ELF-1 (cell line): ENCODE measurements at places on chromosomes 3 and 15.
A peak's percentile ranks its signal among the peaks of the same experiment; 100 is the strongest.

DNA sequence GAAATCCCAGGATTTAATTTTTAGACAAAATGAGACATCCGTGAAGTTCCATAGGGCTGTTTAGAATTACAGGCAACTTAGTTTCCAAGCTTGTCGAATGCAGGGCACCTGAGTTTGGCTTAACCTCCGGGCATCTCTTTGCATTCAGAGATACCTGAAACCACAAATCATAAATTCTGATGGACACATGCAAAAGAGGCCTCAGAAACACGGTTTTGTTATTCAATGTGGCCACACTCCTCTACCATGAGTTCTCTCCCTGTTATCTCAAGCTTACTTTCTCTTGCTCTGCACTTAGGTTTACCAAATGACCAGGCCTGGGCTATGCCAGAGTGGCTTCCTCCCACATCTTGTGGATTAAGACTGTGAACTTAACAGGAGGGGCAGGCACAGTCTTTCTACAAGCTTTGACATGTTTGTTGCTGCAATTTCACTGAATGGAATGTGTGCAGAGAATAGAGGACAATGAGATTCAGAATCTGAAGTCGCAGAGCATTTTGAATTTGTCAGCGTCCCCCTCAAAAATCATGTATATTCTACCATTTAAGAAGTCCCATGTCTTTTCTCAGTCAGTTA, 137.7 kb downstream of the TPRG1 start:
- no peak for DNase-seq

GRCh38 chr3:149442851-149443544, 31.5 kb upstream of the TM4SF4 start:
- DNase-seq: no peak

DNA sequence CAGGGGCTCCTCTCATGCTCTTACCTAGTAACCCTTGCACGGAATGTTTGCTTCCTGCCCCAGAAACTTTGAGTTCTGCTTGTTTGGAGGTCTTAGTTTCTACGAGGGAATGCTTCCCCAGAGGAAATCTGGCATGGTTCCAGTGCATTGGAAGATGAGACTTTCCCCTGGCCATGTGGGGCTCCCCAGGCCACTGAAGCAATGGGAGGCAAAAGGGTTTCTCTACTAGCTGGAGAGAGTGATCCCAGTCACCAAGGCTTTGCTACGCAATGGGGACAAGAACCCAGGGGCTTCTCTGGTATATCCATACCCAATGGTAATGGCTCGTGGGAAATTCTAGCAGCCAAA, 44.2 kb upstream of the RPL32 start:
- DNase-seq: no peak

DNA sequence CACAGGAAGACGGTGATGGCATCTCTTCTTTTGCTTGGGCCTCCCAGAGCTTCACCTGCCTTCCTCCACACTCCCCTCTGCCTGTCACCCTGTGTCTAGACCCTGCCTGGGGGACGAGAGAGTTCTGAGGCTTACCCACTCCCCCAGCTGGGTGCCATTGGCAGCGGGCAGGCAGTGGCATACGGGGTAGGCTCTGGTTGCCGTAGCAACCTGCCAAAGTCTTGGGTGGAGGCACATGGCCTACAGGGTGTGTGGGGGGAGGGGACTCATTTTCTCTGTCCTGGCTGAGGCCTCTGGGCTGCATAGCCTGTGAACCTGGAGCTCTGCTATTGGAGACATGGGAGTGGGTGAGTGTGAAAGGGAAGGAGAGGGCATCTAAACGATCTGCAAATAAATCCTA, 4.4 kb downstream of the INSYN1 start:
- no peak for DNase-seq

- DNase-seq: no peak
Observed at GRCh38 chr3:31035681-31036080, 141.2 kb upstream of the GADL1 start.

- no peak for DNase-seq
Observed at GRCh38 chr3:775178-775880, 317.5 kb upstream of the CNTN6 start.

DNA sequence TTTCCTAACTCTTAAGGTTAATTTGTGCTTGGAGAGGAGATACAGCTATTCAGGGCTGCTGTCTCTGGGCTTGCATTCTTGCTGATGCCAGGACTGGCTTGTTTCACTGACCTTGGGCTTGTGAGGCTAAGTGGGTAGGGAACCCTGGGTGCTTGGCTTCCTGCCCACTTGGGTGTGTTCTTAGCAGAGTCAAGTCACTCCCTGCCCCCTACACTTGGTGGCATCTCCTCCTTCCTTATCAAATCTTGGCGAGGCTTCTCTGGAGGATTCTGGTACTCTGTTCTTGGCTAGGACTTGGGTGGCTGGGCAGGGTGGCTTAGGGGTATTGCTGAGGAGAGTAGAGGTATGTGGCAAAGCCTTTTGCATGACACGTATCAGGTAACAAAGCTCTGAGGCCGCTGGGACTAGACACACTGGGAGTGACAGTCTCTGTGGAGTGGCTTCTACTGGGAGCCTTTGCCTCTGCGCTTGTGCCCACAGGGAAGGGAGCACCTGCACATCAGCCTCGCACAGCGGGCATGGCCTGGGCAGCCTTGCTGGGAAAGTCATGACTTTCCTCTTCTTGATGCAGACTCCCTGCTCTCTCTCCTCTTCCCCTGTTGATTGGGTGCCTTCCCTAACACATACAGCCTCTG, 41.8 kb downstream of the CHCHD6 start:
- DNase-seq: no peak

GRCh38 chr3:184755315-184755731, 43.5 kb upstream of the MAGEF1 start:
- no peak for DNase-seq

DNA sequence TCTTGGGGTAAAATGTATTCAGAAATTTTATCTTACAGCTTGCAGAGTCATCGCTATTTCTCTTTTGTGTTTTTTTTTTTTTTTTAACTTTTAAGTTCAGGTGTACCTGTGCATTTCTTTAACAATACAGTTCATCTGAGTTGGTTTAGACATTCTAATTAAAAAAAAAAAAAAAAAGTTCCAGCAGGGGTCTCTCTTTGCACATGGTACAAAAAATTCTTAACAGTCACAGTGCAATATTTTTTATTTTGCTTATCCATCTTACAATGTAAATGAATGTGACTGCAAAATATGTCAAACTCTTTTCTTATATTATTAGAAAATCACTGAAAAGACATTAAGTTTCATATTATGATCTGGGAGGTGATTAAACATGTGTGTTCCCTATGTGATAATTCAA, 47.5 kb upstream of the SLC9A9 start:
- no peak for DNase-seq

DNA sequence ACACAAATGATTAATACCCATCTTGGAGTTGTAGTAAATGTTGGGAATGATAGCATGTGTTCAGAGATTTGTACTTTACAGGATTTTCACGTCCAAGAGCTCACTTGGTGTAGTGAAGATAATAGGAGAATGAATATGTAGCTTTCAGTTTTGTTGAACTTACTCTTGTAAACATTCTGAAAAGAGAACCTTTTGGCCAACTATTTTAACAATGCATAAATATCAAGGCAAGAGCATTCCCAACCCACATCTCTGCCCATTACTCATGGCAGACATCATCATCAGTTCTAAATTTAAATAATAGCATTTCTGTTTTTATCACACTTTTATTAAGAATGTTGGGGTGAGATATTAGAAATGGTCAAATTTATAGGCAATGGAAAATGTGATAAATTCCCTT, 465.2 kb upstream of the TPRG1 start:
- no peak for DNase-seq

DNA sequence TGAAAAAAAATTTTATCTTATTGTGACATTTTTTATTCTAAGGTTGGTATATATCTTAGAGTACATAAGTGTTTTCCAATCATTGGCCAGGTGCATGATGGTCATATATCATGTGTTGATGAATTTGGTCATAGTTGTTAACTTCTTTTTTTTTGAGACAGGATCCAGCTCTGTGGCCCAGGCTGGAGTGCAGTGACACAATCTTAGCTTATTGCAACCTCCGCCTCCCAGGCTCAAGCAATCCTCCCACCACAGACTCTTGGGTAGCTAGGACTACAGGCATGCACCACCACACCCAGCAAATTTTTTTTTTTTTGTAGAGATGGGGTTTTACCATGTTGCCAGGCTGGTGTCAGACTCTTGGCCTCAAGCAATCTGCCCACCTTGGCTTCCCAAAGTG, 44.0 kb downstream of the PCCB start:
- no peak for DNase-seq

DNA sequence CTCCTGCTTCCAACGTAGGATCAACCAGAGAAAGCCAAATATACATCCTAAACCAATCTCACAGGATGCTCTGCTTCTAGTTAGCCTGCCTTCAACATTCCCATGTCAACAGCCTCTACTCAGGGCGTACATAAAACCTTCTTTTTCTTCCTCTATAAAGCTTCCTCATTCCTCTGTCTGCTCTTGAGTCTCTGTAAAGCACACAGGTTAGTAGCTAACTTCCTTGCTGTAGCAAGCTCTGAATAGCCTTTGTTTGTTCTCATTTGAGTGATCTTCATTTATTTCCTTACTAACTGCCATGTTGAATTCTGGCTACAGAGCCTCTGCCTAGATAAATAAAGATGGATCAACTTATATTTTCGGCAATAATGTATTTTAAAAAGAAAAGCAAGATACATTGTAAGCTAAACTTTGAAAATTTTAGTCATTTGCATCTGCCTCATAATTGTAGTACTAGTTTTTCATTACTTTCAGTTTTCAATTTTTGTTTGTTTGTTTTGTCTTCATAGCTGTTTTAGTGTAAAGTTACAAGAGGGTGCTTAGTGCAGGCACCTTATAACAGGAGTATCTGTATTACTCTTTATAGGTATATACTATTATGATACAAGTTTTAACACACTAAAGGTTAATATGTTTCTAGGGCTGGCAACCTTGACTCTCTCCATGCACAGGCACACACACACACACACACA, 498.2 kb downstream of the PYDC2 start:
- DNase-seq: no peak

GRCh38 chr15:65540314-65540713, 10.1 kb downstream of the HACD3 start:
- DNase-seq: no peak

DNA sequence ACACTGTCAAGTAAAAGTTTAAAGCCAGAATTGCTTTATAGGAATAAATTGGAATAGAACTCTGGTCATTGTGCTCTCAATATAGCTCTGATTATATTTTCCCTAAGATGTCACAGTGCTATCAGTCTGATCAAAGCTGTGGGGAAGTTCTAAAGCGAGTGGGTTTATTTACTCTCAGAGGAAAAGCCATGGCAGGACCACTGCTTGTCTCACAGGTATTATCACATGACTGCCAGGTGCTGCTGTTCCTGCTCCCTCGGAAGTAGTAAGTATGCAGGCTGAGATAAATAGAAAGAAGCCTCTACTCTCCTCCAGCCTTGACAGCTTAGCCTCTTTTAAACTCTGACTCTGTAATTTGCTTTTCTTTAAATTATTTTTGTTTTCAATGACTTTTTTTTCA, 49.1 kb upstream of the UTS2B start:
- DNase-seq: no peak

- DNase-seq: no peak
Observed at GRCh38 chr15:38299216-38299615, 46.6 kb downstream of the SPRED1 start.

DNA sequence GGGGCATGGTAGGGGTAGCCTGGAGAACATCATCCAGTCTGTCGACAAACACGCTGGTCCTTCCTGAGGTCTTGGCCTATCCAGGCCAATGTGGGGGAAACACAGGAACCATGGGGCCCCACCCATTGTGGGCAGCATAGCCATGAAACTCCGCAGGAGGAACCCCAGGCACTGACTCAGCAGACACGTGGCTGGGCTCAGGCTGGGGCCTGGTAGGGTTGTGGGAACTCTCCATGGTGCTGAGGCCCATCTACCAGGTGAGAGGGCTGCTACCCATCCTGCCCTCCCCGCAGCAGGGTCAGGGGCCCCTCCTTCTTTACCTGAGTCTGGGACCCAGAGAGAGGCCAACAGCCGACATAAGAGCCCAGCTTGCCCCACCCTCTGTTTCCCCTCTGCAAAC, 22.6 kb upstream of the CACNA2D2 start:
- peak; percentile 78 for DNase-seq

DNA sequence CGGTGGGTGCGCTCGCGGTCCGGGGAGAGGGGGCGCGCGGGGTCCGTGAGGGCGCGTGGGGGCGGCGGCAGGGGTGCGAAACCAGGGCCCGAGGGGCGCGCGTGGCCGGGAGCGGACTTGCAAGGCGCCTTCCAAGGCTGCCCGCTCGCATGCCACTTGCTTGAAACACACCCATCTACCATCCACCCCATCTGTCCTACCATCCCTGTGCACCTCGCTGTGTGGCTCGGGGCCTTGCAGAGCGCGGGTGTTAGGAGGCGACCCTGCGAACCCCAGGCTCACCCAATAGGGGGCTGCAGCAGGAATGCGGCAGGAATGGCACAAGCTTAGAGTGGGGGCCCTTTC, 240 bp downstream of the CFAP100 start:
- no peak for DNase-seq

DNA sequence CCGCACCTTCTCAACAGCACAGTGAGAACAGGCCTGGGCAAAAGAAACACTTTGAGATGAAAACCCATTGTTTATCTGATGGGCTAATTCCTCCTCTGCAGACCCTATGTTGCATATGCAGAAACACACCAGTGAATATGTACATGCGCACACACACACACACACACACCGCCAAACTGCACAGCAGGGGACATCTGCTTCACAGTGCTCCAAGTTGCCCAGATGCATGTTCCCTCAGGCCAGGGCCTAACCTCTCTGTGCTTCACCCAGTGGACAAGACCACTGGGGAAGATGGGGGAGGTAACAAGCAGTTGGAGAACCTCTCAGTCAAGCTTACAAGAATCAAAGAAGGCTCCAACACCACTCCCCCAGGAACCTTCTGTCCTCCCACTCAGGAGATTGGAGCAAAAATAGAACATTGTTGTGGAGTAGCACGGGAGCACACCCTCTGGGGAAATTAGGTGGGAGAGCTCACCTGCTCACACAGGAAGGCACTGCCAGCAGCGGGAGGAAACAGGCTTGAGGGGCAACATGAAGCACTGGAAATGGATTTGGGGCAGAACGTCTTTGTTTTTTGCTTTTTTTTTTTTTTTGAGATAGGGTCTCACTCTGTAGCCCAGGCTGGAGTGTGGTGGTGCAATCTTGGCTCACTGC, 13.0 kb downstream of the HCN4 start:
- DNase-seq: no peak

DNA sequence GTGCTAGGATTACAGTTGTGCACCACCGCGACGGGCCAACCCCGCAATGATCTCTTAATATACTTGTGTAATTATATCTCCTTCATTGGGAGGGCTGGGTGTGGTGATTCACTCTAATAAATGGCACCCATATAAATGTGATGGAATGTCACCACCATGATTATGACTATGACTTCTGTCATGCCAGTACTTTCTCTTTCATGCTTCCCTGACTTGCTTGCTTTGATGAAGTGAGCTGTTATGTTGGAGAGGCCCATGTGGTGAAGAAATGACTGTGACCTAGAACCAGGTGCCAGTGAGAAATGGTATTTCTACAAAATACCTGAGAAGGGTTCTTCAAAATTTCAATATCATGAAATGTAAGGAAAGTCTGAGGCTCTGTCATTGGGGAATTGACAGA, 24.4 kb upstream of the TP63 start:
- no peak for DNase-seq
